ENCODE measurements at places on chromosomes 2 and 18.

GRCh38 chr2:207251573-207252192, 85.9 kb upstream of the KLF7 start:
- no peak for DNase-seq

- DNase-seq: no peak
Observed at GRCh38 chr18:80074697-80075096, 34.4 kb upstream of the ADNP2 start.

DNA sequence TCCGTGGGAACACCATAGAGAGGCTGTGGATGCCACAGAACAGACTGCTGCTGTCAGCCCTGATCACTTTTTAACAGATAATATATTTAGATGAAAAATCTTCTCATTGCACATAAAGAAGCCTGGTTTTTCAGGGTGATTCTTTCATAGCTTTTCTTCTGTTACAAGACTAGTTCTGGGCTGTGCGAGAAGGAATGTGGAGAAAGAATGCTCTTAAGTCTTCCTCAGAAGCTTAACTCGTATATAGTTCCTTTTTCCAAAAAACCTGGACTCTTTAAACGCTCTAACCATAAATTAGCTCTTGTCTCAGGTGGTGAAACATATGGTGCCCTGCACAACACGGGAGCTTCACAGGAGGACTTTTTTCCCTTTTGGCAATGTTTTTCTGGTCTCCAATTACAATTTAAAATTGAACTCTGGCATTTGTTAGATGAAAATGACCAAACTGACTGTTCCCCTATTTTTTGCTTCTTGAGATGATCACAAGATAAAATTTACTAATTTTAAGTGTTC, 125.9 kb upstream of the SMAD7 start:
- DNase-seq: no peak

DNA sequence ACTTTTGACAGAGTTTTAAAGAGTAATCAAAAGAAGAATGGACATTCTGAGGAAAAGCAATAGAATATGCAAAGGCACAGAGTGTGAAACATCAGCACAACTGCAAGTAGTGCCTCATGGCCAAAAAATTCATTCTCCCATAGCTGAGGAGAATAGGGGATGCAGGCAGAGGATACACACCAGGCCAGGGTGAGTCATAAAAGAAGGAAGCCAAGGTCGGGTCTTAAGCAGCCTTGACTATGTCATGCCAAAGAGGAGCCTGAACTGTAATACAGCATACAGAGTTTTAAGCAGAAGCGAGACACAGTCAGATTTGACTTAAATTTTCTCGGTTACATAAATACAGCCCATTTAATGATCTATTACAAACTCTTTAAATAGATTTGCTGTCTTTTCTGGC, 165.0 kb downstream of the LNPK start:
- no peak for DNase-seq

DNA sequence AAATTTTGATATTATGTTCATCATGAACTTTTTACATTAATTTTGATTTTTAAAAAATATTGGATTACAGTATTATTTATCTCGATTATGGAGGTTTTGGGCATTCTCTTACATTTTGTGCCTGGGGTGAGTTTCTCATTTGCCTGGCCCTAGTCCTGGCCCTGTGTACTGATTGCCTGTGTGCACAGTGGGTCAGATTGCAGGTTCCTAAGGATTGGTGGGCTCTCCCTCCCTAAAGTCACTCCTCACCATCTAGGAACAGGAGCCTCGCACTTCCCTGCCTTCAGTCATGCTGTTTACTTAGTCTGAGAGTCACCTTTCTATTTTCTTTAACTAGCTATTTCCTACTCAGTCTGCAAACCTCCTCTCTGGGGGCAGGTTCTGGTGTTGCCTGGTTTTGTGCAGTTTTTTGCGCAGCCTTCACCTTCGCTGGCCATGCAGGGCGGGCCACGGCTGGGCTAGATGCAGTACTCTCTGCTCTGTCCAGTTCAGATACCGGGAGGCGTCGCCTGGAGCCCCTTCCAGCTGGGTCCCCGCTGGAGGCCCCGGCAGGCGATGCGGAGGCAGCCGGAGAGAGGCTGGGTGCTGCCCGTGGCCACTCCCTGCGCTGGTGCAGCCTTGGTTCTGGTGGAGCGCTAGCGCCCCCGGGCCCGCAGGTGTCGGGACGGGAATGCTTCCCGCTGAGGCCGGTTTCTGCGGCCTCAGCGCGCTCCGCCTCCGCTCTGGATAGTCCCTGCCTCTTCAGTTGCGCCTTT, 23.3 kb upstream of the MC5R start:
- DNase-seq: peak; percentile 17

- no peak for DNase-seq
Observed at GRCh38 chr2:15964936-15965563, 24.7 kb downstream of the MYCN start.

GRCh38 chr2:158786897-158787296, 8.2 kb upstream of the DAPL1 start:
- no peak for DNase-seq

- no peak for DNase-seq
Observed at GRCh38 chr2:50225021-50225928, 806.7 kb downstream of the NRXN1 start.

- DNase-seq: no peak
Observed at GRCh38 chr2:1642066-1642861, 102.1 kb downstream of the PXDN start.

DNA sequence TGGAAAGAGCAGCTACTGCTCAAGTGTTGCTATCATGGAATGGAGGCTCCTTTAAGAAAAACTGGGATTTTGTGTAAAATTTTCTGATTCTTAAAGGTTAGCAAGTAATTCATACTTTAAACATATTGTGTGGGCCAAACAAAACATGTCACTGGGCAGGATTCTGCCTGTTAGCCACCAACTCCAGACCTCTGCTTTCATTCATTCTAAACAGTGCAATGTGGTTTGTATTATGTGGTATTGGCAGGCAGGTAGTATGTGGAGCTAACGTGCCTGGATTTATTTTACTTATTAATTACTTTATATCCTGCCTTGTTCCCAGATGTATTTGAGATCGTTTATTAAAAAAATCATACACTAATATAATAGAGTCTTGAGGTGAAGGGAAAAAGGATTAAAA, 1521.3 kb upstream of the ACVR2A start:
- DNase-seq: no peak

- no peak for DNase-seq
Observed at GRCh38 chr2:124678043-124678442, 653.0 kb downstream of the CNTNAP5 start.

DNA sequence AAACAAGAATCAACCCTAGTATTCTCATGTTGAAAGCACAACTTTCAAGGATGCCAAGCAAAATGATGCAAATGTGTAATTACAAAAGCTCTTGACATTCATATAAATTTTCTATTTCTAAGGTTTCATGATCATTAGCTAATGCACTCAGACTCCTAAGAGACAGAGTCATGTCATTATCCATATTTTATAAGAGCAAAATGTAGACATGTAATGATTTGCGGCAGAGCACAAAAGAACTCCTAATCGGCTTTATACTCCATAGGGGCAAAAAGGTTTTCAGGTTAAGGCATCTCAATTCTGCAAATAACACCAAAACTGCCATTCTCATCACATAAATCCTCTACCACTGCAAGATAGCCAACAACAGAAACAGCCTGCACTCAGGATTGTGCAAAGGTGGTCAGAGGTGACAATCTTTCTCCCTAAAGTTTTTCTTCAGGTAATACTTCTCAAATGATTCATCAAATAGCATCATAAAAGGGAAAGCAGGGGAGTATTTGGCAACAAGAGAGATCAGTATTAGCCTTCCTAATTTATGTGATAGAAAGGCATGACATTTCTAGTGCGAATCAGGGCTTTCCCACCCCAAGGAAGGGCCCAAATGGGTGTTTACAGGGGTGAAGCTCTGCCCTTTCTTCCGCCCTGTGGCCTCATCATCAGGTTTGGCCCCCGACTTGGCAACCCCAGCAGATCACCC, 64.7 kb downstream of the STK39 start:
- no peak for DNase-seq

DNA sequence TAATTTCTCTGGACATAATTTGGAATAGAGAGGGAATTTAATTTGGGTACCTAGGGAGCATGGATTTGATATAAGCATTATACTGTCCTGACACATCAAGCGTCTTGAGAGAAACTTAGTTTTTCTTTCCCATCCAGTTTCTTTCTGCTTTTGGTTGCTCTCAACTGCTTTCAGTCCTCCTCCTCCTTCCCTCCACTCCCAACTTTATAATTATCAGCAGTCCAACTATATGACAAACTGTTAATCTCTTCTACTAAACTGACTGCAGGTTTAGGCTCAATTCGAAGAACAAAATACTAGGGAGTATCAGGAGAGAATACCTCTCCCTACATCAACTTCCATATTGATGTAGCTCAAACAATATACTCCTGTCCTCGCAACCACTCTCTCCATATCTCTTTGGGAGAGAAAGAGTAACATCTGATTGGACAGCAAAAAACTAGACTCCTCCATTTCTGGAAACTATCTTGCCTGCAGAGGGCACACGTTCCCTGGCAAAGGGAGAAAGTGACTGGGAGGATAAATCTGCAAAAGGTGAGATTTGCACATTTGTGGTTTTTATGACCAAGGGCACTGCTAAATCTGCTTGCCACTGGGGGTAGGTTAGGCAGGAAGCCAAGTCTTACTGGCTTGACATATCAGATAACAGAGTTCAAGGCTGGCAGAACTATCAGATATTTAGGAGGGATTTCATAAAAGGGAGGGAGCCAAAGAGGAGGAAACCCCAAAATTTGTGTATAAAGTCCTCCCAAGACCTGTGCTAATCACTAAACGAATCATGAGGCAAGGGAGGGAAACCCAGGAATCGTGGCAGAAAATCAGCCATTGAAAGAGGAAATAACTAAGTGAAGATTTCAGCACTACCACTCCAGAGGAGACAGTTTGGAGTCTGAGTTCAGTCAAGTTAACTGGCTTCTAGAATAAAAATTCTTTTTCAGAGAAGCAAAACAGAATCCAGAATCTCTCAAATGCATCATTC, 40.0 kb downstream of the ICA1L start:
- DNase-seq: no peak

DNA sequence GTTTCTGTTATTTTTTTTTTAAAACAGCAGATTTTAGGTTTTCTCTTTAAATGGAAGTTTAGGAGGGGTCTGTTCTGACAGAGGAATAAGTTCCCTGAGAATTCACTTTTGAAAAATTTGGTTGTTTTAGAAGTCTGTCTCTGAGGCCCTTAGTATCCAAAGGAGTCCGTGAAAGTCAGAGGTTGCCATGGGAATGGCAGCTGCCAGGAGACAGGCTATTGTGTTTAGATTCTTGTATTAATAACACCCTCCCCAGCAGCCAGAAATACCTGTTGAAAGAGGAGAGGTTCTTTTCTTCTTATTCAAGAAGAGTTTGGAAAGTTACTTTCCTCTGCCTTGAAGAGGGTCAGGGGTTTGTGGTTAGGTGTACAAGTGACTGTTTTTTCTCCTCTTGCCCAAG, 29.5 kb downstream of the TNP1 start:
- no peak for DNase-seq

GRCh38 chr2:232339121-232340081, 39.1 kb upstream of the ALPP start:
- DNase-seq: no peak

GRCh38 chr18:68314403-68314802, 400.5 kb downstream of the TMX3 start:
- no peak for DNase-seq

DNA sequence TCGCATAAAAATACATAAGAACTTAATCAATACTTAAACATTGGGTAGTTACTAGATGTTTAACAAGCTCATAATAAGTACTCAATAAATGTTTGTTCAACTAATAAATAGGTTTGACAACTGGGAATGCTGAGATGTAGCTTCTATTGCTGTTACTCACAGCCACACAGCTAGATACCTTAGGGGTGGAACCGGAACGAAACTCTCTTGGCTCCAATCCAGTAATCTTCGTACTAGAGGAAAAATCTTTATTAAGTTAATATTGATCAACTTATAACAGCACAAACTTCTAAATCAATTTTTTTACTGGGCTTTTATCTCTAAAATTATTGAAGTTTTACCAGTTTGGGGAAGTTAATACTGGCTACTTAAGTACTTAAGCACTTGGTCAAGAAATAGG, 247.8 kb downstream of the PAX3 start:
- no peak for DNase-seq

- no peak for DNase-seq
Observed at GRCh38 chr2:163155279-163155883, 316.8 kb upstream of the KCNH7 start.

Data from substantia nigra (tissue), 51 donors.